ENCODE measurements at places on chromosomes 1 and 21.
A peak's percentile ranks its signal among the peaks of the same experiment; 100 is the strongest.

- DNase-seq: no peak
- H3K27me3 ChIP-seq: no peaks in the 10 kb centered on the region
- H3K27ac ChIP-seq: no peak overlapping the region
- peaks cover 7% of the 10 kb centered on the region for H3K4me1 ChIP-seq
These were observed 127.6 kb upstream of the IVNS1ABP start for GRCh38 chr1:185444676-185445075.

- peaks cover 3% of the 10 kb centered on the region for H3K4me1 ChIP-seq
- H3K27me3 ChIP-seq: no peaks in the 10 kb centered on the region
- no peak overlapping the region for H3K4me3 ChIP-seq
- DNase-seq: no peak
These were observed 11.8 kb upstream of the CSF1 start for GRCh38 chr1:109898842-109899241.

GRCh38 chr1:111873460-111874030 is 115.9 kb downstream of the KCND3 start:
- H3K36me3 ChIP-seq: no peaks in the 10 kb centered on the region
- no peaks in the 10 kb centered on the region for H3K27me3 ChIP-seq
- no peak overlapping the region for H3K27ac ChIP-seq
- H3K4me1 ChIP-seq: no peaks in the 10 kb centered on the region

GRCh38 chr1:7688659-7689058 is 82.4 kb upstream of the VAMP3 start:
- H3K27ac ChIP-seq: no peak overlapping the region
- no peak overlapping the region for H3K4me3 ChIP-seq
- no peaks in the 10 kb centered on the region for H3K4me1 ChIP-seq
- no peaks in the 10 kb centered on the region for H3K27me3 ChIP-seq
- DNase-seq: no peak
- no peaks in the 10 kb centered on the region for H3K36me3 ChIP-seq

DNA sequence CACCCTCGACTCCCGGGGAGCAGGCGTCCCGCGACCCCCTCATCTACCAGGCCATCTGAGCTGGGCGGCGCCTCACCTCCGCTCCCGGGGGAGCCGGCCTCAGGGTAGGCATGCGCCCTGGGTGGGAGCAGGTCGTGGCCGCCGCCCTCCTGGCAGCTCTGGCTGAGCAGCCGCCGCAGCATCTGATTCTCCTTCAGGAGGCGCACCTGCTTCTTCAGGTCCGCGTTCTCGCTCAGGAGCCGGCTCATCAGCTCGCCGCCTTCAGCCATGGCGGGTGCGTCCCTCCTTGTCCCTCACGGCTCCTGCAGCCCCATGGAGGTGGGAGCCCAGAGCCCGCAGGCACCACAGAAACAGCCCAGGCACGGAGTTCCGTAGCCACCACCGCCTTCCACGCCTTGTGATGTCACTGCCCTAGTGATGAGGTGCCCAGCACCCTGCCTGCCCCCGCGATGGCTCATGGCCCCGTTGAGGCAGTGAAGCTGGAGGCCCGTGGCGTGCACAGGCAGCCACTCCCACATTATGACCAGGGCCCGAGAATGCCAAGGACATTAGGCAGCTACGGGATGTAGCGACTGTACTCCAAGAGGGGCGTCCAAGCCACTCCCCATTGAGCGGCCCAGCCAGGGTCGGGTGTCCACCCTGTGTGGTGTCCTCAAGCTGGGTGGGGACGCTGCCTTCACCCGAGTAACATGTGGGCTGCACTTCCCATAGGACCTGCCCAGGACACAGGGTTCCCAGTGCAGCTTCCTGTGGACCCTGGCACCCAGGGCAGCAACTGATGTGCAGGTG is 1.5 kb downstream of the SPATC1L start:
- no peaks in the 10 kb centered on the region for H3K4me1 ChIP-seq
- no peak overlapping the region for H3K4me3 ChIP-seq
- DNase-seq: no peak
- no peaks in the 10 kb centered on the region for H3K36me3 ChIP-seq
- no peak overlapping the region for H3K27ac ChIP-seq

DNA sequence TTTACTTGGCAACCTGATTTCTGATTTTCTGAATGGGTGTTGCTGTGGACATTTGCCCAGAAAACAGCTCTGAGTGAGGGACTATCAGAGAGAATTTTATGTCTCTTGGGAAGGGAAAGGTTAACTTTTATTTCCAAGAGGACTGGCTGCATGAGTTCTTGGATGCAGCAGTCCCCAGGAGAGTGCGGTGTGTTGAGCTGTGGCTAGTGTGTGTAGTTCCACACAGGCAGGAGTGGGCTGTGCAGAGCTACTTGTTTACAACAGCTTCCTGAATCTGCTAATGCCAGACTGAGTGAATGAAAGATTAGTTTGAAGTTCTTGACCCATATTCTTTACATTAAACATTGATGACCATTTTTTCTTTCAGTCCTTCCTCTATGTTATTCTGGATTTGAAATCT is 41.0 kb upstream of the APOBEC4 start:
- no peaks in the 10 kb centered on the region for H3K36me3 ChIP-seq
- no peak overlapping the region for H3K4me3 ChIP-seq
- H3K4me1 ChIP-seq: no peaks in the 10 kb centered on the region
- no peak for DNase-seq

DNA sequence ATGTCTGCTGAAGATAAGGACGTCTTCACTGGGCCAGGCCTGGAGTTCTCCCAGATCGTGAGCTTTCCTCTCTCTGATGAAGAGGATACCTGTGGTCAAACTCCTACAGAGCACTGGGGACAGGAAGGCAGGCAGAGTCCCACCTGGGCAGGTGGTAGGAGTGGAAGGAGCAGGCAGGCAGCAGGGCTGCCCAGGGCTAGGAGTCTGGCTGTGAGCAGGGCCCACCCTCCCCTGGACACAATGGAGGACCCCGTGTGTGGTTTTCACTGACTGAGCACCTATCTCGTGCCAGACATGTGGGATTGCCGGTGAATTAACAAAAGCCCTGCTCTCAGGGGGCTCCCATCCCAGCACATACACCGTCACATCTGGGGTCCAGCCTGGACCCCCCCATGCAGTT is 4.9 kb upstream of the SAMD11 start:
- H3K4me3 ChIP-seq: no peak overlapping the region
- H3K27ac ChIP-seq: no peak overlapping the region
- H3K4me1 ChIP-seq: peaks cover 4% of the 10 kb centered on the region
- no peak for DNase-seq
- peaks cover 21% of the 10 kb centered on the region for H3K27me3 ChIP-seq

- peak; percentile 57 for DNase-seq
- H3K27ac ChIP-seq: peak overlapping the region; percentile 58
- peak overlapping the region; percentile 45 for H3K4me3 ChIP-seq
- H3K4me1 ChIP-seq: peaks cover 16% of the 10 kb centered on the region
These were observed 231.7 kb upstream of the B3GALT2 start for GRCh38 chr1:193417945-193418744.

Data from naive thymus-derived CD4-positive, alpha-beta T cell (primary cell).